Activated CD4-positive, alpha-beta T cell treated with anti-CD3 and anti-CD28 coated beads, Interleukin-2, amount 50 U/mL, for 1 hour (primary cell): ENCODE measurements at places on chromosomes 6 and 20.

- no peak for DNase-seq
Measured at GRCh38 chr6:33619166-33619840, 1.8 kb upstream of the ITPR3 start.

GRCh38 chr6:52666071-52666470, 4.8 kb upstream of the TMEM14A start:
- DNase-seq, result no peak

DNA sequence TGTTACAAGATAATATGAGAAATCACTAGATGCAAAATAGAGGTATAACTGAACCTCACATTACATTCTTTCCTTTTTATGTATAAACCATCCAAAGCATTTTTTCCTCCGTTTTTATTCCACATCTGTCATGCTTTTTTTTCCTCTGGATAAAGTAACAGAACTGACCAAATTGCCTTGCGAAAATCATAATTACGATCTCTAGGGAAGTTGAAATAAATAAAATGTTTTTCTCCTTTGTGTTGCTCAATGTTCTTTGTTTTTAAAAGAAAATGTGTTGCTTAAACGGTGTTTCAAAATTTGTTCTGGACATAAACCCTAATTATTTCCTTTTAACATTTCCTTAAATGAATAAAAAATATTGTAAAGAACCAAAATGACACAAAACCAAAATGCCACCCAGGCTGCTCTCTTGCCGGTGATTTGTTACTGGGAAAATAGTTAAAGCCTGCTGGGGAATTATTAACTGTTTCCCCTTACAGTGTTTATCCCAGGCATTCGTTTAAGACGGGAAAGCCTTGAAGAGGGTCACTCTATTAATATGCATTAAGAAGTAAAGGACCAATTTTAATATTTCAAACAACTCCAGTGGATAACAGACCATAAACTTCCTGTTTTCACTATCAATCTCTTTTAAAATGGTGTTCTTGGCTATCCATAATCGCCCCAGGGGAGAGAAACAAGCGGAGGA, 1.7 kb upstream of the ADGRB3 start:
- DNase-seq, result no peak

DNA sequence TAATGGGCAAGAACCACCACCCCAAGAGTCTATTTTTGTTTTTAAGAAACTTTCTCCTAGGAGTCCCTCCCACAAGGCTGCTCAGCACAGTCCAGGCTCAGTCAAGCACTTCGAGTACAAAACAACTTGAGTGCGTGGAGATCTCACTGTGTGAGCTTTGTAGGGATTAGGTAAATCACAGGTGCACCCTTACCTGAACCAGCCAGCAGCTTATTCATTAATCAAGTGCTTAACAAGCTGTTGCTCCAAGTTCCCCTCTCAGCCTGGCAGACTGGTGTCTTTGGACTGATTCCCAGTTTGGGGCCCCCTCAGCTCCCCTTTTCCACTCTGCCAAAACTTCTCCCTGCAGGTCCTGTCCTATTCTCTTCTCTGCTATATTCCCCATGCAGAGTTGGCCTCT, 133.1 kb downstream of the LY86 start:
- no peak for DNase-seq

DNA sequence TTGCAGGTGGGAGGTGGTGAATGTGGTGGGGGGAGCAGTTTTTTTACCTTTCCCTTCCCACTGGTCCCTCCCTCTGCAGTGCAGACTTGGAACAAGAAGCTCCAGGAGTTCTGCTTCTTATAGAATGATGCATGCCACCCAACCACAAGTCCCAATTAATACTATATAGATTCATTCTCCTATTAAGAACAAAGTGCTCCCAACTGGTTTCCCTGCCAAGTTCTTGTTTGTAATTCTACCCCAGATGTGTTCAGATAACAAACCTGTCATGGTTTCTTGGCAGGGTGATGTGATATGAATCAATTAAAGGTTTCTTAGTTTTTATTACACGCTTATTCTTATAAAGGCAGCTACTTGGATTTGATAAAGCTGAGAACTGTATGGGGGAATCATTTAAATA, 23.9 kb downstream of the HDDC2 start:
- no peak for DNase-seq

GRCh38 chr6:75219263-75219662, 13.4 kb upstream of the COL12A1 start:
- no peak for DNase-seq

GRCh38 chr20:62830251-62830650, 13.4 kb downstream of the COL9A3 start:
- DNase-seq, result no peak
